ENCODE measurements at places on chromosomes 2 and 18.

GRCh38 chr2:197452754-197453122 lies 614 bp upstream of the COQ10B start:
- no peak for DNase-seq

- no peak for DNase-seq
Observed at GRCh38 chr2:236536727-236537398, 32.8 kb upstream of the ACKR3 start.

DNA sequence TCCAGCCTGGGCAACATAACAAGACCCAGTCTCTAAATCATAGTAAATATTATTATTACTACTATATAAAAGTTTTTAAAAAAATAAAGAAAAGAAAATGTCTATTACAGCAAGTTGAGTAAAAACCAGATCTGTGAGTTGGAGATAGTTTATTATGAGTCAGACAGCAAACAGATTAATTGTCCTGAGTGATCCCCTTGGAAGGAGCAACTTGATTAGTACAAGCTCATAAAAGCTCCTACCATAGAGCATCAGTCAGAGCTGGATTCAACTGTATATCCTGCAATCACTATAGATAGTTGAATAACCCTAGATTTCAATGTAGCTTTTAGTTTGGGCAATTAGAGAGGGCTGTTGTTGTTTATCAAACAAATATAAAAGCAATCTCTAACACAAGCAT lies 84.1 kb downstream of the TRABD2A start:
- no peak for DNase-seq

- no peak for DNase-seq
Observed at GRCh38 chr2:63846487-63846886, 4.8 kb downstream of the UGP2 start.

- no peak for DNase-seq
Observed at GRCh38 chr2:20578895-20579825, 71.7 kb downstream of the HS1BP3 start.

DNA sequence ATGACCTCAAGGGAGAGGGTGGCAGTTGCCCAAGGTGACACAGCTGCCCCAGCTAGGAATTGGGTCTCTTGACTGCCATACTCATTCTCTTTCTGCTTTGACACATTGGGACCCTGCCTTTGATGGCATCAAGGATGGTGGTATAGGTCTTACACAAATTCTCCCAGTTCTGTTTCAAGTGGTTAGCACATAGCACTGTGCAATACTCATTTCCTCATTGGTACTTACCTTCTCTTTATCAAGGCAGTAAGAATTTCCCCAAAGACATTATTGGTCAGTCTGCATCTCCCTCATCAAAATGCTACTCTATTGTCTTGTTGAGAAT lies 35.9 kb upstream of the CCDC93 start:
- no peak for DNase-seq

- DNase-seq, result no peak
Observed at GRCh38 chr2:16643099-16643498, 22.5 kb downstream of the CYRIA start.

DNA sequence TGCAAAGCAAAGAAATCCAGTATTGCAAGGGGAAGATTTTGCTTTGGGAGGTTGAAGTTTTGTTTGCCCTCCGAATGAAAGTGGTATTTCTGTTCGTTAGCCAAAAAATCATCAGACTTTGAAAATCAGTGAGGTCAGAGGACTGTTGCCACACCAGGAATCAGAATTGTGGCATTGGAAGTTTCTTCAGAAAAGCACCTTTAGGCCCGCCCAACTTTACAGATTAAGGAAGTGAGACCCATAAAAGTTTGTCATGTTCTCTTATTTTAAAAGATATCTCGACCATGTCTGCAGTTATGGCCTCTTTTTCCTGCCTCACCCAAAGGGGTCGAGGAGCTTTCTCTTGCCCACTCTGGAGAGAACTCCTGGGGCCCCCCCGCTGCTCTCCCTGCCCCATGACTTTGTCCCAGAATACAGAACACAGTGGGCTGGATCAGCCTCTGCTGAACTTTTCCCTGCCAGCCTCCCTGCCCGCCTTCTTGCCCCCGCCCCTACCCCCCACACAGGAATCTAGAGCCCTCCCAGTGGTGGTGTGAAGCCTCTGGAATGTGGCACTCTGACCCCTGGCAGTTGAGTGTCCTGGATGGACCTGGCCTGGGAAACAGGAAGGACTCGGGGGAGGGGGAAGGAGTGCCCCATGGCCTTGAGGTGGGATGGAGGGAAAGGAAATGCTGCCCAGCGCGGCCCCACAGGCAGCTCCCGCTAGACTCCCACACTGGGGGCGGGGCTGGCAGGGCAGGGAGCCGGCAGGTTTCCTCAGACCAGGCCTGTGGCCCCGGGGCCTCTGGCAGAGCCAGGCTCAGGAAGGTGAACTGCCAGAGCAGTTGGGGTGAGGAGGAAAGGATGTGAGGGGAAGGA lies 25.3 kb downstream of the CRIM1 start:
- DNase-seq, result no peak

DNA sequence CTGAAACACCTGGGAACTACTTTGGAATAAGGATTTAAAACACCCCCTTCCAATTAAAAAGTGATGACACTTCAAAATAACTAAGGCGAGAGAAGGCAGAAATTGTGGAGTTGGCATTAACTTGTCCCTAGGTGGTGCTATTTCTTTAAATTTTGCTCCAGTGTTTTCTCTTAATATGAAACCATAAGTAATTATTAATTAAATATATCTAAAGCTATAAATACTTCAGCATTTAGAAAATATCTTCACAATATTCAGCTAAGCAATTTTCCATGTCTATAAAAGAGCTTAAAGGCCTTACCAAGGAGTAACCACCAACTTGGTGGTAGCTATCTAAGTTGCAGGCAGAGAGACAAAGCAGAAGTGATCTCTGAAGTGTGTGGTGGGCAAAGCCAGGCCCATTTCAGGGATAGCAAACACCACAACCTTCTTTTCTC lies 186.8 kb upstream of the PGAP1 start:
- no peak for DNase-seq

GRCh38 chr2:190947141-190947540 lies 66.5 kb downstream of the GLS start:
- no peak for DNase-seq

- no peak for DNase-seq
Observed at GRCh38 chr2:235896061-235896460, 272.1 kb downstream of the GBX2 start.

GRCh38 chr2:212979799-212980198 lies 171.6 kb downstream of the IKZF2 start:
- no peak for DNase-seq
